ENCODE measurements at places on chromosomes 12 and 14.

GRCh38 chr12:73833746-73834145, 703.9 kb upstream of the ATXN7L3B start:
- DNase-seq, result no peak

- DNase-seq, result no peak
Observed at GRCh38 chr12:13144266-13144828, 40.9 kb upstream of the GSG1 start.

- no peak for DNase-seq
Observed at GRCh38 chr12:93404961-93405849, 27.5 kb downstream of the NUDT4 start.

GRCh38 chr14:68637106-68638021, 155.5 kb downstream of the ZFP36L1 start:
- no peak for DNase-seq
